ENCODE measurements at places on chromosomes 12 and 14.

GRCh38 chr12:104275689-104276088, 27.9 kb upstream of the EID3 start:
- no peak for DNase-seq

- DNase-seq: no peak
Measured at GRCh38 chr12:2857576-2857975, 737 bp upstream of the TEX52 start.

DNA sequence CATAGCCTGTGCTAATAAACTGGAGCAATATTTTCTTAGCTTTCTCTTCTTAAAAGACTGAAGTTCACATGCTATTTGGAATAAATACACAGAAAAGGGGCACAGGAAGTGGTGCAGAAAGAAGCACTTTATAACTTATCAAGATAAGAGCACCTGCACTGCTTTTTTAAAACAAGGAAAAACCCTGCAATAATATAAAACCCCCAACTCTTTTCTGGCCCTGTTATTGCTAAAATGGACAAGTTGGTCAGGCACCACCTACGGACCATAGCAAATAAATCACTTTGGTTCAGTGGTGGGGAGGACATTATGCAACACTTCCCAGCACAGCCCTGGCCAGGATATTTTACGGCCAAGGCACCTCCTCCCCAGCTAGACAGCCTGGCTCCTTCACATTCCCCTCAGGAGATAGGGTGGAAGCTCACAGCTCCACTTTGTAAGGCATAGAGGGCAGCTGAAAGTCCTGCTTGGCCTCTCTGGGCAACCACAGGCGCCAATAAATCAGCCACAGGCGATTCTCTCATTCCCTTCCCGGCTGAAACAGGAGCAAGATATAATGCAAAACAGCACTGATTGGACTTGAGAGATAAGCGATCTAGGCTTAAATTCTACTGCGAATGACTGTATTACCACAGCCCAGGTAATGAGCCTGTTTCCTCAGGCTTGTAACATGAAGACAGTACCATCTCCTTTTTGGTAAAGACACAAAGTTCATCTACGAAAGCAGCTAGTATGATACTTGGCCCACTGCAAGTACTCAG, 2.0 kb downstream of the ZBTB25 start:
- peak; percentile 76 for DNase-seq

- no peak for DNase-seq
Measured at GRCh38 chr14:55340482-55340881, 69.3 kb downstream of the FBXO34 start.

DNA sequence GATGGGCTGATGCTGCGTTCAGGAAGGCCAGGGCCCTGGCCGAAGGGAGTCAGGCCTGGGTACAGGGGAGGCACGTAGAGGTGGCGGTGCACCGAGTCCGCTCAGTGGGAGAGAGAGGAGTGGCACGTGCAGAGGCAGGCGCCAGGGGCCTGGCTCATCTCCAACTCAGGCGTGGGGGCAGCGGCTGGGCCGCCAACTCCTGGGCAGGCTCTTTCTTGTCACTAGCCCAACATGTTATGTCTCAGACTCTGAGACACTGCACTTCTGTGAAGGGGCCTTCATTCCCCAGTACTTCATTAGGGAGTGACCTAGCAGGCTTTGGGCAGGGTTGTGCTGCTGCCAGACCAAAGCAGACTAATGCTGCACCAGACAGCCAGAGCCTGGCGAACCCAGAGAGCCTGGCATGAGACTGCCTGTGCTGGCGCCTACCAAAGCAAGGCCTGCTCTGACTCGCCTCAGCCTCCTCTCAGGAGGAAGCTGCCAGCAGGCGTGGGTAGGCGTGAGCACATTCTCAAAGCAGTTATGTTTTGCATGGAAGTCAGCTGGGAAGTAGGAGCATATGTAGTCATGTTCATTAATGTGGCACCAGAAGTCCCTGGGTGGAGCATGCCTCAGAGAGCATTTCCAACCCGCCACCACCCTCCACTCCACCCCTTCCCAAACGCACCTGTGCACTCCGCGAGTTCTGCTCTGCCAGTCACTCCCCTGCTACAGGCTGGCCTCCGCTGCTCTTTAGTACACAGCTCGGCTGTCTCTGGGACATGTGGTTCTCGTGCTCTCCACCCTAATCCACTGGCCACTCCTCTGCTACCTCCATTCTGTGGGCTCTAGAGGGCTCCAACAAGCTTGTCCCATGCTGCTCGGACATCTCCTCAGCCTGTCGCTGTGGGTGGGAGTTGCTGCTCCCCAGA, 9.7 kb downstream of the CKB start:
- peak; percentile 98 for DNase-seq

DNA sequence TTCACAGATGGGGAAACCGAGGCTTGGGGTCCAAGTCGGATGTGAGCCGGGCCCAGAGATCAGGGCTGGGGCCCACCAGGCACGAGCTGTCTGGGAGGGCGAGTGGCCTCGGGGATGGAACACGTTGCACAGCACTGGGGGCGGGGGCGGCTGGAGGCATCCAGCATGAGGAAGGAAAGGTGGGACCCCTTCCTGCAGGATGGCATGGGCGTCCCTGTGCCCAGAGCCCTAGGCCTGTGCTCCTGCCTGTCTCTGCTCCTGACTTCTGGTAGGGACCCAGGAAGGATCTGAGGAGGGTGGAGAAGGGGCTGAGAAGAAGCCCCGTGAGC, 183.4 kb downstream of the KIF26A start:
- DNase-seq: no peak

DNA sequence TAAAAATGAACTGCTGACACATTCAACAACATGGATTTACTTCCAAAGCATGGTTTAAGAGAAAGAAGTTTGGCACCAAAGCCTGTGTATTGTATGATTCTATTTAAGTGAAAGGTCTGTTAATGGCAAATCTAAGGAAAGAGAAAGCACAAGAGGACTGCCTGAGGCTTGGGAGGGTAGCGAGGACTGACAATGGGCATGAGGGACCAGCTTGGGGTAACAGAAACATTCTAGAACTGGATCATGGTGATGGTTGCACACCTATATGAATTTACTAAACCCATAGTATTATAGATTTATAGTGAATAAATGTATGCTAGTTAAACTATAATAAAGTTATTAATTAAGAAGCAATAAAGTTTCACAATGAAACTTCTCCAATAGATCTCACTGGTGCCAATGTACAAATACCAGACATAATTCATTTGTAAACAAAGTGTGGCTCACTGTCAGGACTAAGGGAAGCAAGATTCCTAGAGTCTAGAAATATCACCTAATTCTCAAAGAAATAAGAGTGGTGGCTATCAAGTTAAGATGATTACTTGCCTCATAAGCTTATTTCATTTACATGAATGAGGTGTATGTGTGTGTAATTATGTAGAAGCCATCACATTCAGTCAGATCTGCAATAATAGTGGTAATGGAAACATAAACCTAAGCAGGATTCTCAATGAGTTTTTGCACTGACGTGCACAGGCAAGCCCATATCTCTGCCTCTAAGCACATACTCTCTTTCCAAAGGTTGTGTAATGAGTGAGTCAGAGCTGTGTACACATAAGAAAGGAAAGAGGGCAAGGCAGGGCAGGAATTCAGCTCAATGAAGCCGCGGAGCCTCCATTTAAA, 353.4 kb downstream of the KCNH5 start:
- peak; percentile 41 for DNase-seq
